ENCODE measurements at places on chromosomes 3 and 15. TPM values are rescaled to one million over a fixed set of nuclear protein-coding genes. Genes with fewer than 3 reads are reported as not detected.

Gene NMB
- 7.0 TPM for total RNA-seq

Gene TLR9
- total RNA-seq = not detected

Gene HRH1
- 4.1 TPM for total RNA-seq

Gene MAP3K13
- 14.5 TPM for total RNA-seq

Gene CDAN1
- total RNA-seq = 16.9 TPM

DNA sequence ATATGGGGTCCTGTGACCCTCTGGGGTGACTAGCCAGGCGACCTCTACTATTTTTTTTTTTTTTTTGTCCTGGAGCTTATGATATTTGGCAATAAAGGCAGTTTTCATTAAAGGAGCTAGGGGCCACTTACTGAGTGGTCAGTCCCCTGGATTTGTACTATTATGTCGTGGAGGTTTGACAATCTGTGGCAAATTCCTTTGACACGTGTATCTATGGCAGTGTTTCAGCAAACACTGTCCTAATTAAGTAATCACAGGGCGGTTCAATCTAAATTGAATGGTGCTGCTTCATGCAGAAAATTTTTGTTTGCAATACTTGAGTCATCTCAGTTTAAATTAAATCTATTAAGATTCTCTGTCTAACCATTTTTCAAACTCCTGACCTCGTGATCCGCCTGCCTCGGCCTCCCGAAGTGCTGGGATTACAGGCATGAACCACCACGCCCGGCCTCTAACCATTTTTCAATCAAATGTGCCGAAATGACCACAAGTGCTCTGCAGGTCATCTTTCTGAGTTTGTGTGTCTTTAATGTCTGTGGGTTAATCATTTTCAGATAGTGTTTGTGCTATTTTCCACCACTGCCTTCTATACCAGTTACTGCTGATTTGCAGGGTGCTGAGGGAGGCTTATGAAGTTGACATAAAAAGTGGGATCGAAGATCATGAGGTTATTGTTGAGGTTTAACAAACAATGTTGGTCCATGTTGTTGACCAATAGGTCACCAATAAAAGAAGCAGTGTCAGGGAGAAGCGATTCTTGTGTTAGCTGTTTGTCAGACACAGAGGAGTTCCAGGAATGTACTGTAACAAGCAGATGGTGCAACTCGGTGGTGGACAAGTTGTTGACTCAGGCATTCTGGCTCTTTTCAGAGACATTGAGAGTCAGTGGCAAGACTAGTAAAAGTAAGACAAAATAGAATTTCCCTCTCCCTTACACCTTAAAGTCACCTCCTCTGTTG is 18.6 kb upstream of the SLC2A2 start:
- DNase-seq = no peak

GRCh38 chr15:66721501-66721937 is 19.5 kb downstream of the SMAD6 start:
- no peak for DNase-seq

DNA sequence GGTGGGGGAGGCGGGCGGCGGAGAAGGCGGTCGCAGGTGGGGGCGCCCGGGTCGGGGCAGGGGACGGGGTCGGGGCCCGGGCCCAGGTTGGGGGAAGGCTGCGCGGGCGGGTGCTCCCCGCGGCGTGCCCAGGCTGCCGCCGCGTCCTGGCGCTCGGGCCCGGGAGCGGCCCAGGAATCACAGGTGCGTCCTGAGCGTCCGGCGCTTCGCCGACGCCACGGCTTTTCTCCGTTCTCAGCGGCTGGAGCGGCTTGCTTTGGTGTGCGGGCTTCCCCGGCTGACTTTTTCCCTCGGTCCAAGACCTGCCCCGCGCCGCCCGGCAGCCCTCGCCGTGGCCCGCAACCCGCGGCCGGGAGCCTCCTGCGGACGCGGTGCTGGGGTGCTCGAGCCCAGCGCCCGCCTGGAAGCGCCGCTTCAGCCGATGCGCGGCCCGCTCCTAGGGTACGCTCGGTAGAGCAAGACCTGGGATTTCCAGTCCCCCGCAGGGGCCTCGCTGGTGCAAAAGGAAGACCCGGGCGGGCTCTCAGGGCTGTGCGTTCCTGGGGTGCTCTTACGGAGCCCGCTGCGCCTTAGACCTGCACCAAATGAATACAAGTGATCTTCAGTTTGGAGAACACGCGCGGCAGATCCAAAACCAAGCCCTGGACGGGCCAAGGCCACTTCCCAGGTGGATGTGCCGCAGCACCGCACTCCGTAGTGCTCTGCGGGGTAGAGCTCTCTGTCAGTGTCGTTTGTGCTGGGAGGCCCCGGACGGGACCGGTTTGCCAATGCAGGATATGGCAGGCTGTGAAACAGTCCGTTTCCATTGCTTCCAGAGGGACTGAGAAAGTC is 639 bp downstream of the NIPA1 start:
- DNase-seq = peak; percentile 9

DNA sequence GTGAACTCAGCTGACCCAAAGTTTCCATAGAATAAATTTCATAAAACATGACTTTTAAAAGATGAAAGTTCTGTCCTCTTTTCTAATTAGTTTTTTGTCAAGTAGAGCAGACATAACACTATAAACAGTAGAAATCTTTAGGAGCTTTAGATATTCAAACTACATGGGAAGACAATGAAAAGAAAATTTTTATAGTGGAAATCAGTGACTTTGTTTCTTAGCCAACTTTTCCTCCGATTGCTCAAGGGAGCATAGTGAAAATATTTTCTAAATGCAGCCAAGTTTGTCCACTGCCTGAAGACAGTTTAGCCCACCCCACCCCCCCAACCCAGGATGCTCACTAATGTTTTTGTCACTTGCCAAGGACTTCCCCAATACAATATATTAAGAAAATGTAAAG is 114.9 kb downstream of the PLD1 start:
- no peak for DNase-seq

DNA sequence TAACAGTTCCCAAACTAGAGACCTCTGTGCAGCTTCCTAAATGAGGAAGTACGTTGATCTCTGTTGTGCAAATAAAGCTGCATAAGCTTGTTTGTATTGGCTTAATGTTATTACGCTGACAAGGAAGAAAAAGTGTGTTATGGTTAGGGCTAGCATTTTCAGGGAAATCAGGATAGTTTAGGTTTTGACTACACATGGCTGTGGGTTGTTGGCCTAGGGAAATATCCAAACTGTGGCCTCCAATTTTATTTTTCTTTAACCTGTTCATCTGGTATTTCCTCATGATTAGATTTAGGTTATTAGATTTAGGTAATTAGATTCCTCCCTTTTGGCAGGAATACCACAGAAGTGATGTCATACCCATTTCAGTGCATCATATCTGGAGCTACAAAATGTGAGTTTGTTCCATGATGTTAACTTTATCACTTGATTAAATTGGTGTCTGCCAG is 8.7 kb upstream of the MCCC1 start:
- no peak for DNase-seq

DNA sequence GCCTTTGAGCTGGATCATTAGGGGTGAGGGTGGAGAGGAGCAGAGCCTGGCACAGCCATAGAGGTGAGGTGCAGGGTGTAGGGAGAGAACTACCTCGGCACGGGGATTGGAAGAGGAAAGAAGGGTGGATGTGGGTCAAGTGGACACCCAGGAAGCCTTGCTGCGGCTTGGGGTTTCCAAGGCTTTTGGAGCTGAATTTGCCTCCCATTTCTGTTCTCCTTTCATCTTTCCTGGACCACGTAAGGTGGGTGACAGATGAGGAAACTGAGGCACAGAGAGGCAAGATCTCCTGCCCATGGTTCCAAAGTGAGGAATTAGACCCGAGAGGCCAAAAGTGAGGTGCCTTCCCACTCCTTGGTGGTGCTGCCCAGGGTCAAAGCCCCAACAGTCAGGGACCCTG is 35.4 kb upstream of the SFMBT1 start:
- DNase-seq = peak; percentile 12

- DNase-seq = no peak
These were observed 49.7 kb upstream of the FRMD4B start for GRCh38 chr3:69435274-69436265.

DNA sequence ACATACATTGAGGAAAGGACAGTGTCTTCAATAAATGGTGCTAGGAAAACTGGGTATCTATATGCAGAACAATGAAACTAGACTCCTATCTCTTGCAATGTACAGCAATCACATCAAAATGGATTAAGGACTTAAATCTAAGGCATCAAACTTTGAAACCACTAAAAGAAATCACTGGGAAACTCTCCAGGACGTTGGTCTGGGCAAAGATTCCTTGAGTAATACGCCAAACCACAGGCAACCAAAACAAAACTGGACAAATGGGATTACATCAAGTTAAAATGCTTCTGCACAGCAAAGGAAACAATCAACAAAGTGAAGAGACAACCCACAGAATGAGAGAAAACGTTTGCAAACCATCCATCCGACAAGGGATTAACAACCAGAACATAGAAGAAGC is 14.5 kb downstream of the LAMP3 start:
- DNase-seq = no peak

- DNase-seq = no peak
These were observed 58.3 kb downstream of the LARS2 start for GRCh38 chr3:45446706-45447105.

DNA sequence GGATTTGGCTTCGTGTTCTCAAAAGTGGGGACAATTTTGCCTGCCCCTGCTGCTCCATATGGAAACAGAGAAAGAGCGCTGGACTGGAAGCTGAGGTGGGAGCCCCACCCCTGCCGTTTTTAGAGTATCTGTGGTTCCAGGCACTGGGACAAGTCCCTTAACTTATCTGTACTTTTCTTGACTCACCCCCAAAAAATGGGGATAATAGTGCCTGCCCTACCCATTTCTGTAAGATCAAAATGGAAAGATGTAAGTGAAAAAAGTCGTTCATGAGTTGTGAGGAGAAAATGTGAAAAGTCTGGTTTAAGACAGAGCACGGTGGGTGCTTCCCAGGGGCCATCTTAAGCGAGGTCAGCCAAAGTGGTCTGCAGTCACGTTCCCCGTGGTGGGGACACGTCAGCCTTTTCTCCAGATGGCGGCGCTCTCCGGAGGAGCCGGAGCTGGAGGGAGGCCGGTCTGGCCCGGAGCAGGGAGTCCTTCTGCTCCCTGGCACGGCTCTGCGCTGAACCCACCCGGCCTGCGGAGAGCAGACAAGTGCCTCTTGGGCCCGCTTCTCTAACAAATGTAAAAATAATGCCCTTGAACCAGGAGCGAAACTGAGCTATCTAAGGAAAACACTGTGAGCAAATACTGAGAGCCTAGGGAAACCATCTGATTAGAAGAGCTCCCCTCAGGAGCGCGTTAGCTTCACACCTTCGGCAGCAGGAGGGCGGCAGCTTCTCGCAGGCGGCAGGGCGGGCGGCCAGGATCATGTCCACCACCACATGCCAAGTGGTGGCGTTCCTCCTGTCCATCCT is at the start of gene CLDN18:
Gene CLDN18 (plus strand): TSS at position 690 of the 797 bp plus-strand sequence. CDS start 61 bp downstream, at position 751.
- no peak for DNase-seq

DNA sequence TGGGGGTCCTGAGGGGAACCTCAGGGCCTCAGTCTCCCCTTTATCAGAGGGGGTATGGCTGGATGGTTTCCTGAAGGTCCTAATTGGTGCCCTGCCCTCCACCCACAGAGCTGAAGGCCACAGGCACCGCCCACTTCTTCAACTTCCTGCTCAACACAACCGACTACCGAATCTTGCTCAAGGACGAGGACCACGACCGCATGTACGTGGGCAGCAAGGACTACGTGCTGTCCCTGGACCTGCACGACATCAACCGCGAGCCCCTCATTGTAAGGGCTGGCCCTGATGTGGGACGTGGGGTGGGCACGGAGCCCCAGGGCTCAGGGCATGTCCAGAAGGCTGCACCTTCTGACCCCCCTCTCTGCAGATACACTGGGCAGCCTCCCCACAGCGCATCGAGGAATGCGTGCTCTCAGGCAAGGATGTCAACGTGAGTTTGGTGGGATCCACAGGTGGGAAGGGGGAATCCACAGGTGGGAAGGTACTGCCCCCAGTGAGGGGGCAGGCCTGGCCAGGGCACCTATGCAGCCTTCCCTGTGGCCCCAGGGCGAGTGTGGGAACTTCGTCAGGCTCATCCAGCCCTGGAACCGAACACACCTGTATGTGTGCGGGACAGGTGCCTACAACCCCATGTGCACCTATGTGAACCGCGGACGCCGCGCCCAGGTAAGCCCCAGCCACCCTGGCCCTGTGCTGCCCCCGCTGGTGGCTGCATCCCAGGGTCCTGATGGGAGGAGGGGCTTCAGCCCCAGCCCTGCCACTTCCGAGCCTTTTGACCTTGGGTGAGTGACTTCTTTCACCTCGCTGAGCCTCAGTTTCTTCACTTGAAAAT is 17.5 kb upstream of the GNAT1 start:
- DNase-seq = no peak

DNA sequence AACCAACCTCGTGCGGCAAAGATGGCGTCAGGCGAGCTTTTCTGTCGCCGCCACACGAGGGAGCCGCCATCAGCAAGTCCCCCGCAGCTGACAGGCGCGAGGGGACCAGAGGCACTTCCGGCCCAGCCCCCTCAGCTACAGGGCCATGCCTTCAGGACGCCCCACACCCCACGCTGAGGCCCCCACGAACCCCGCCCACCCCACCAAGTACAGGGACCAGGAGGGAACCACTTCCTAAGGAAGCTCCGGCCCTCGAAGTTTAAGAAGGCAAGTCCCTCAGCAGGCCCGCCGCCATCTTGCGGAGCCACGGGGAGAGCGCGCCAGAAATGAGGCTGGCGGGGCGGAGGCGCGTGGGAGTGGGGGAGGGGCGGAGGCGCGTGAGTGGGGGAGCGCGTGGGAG is 790 bp downstream of the DAZL start:
- no peak for DNase-seq

DNA sequence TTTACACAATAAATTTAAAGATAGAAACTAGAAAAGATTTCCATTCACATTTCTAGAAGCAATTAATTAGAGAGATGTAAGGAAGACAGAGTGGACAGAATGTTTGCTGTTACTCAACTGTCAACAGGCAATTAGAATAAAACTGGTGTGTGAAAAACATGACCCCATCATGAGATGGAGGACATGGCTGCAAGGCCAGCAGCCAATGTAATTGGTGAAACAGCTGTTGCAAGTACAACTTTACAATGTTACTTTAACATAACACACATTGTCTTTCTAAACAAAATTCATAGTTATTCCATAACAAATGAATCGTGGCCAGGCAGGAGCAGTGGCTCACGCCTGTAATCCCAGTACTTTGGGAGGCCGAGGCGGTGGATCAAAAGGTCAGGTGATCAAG is 28.6 kb upstream of the STAG1 start:
- DNase-seq = no peak

All from ovary (tissue), 10 donors.